Hematopoietic multipotent progenitor cell treated with erythropoietin and hydrocortisone succinate and interleukin-3 and kit ligand, for 6 days (in vitro differentiated cells): ENCODE measurements at places on chromosomes 13 and 19.

DNA sequence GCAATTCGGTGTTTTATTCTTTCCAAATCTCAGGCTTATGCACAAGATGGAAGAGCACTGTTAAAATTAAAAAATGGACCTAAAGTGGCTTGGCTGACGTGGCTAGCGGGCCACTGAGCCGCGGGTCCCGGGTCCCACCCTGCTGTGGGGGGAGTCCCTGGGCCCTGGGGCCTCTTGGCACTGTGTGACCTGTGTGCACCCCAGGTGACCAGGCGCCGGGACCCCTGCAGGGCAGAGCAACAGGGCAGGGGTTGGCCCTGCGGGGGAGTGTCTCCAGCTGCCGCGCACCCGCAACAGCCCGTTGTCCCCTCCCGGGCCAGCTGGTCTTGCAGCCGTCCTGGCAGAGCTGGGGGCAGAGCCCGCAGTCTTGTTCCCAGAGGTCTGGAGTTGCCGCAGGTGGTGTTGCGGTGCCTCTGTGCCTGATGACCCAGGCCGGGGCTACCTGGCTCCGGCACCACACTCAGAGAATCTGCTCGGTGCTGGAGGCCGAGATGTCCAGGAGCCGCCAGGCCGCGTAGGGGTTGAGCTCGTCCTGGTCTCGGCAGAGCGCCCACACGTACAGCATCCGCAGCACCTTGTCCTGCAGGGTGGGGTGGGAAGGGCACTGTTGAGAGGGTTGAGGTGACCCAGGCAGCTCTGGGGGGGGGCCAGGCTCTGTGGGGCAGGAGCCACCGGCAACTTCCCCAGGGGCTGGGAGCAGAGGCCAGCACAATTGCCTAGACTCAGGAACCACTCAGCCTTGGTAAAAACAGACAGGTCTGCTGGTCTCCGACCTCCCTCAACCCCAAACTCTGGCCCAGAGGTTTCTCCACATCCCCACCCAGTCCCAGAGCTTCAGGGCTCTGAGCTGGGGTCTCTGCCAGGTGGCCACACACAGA lies 1.0 kb upstream of the CTXN1 start:
- no peak for DNase-seq

GRCh38 chr19:16739546-16739945 lies 19.9 kb downstream of the NWD1 start:
- DNase-seq = peak; percentile 26

DNA sequence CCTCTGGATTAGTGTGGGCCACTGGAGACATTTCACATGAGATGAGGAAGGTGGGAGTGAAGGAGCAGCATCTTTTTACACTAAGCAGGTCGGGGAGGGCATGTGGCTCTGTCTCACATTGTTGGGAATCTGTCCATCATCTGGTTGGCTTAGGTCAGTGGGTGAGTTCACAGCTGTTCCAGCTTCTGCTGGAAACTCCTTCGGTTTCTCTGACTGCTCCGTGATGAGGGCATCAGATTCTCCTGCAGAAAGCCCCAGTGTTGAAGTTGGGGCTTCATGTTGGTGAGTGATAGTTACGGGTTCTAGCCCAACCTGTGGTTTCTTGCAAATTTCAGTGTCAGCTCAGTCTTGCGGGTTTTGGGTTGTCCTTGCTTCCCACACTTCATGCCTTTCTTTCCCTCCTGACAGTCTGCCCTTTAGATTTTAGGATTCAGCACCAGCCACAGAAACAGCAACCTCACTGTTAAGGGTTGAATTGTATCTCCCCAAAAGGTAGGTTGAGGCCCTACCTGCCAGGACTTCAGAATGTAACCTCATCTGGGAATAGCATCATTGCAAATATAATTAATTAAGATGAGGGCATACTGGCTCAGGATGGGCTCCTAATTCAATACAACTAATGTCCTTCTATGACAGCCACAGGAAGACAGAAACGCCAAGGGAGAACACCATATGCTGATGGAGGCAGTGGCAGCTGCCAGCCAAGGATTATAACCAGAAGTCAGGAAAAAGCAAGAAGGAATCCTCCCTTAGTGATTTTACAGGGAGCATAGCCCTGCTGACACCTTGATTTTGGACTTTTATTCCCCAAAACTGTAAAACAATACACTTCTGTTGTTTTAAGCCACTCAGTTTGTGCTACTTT lies 7.6 kb upstream of the ALOX5AP start:
- DNase-seq = no peak

DNA sequence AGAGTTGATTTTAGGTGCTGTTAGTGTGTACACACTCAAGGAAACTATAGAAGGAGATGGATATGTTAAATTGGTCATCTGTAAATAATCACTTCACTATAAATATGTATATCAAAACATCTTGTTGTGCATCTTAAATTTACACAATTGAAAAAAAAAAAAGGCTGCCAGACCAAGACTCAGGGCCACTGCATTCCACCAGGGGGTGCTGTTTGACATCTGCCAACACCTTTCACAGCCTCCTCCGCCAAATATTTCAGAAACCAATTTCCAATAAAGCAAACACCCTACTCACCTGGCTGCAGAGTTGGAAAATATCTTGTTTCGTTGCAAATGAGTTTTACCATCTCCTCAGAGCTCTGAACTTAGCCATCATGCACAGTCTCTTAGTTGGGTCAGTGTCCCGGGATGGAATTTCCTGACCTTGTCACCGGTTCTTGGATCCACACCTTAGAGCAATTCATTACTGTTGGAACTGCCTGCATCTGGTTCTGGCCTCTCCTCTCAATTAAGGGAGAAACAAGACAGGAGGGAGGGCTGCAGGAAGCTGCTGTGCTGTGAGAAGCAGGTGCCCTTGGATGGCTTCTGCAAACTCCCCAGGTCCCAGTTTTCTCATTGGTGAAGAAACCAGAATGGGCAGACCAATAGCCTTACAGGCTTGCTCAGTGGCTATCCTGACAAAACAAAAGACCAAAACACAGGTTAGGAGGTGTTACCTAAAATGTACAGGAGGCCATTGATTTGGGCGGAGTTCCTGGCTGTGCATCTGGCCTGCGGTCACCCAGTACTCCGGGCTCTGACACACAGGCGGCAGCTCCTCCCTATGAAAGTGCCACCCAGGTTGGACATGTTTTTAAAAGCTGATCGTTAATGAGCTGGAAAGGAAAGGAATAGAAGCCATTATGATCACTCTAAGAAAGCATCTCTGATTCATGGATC lies 746.6 kb downstream of the UQCRFS1 start:
- peak; percentile 78 for DNase-seq

DNA sequence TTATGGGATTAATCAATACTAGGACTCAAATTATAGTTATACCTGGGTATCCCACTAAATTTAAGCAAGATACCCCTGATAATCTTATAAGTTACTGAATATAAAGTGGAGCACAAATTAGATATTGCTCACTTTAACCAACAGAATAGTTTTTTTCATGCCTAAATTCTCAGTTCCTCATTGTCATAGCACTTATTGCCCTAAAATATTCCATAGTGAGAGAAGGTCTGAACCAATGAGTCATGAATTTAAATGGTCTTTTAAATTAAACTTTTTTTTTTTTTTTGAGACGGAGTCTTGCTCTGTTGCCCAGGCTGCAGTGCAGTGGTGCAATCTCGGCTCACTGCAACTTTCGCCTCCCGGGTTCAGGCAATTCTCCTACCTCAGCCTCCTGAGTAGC lies 42.4 kb downstream of the ZNF136 start:
- DNase-seq = no peak

DNA sequence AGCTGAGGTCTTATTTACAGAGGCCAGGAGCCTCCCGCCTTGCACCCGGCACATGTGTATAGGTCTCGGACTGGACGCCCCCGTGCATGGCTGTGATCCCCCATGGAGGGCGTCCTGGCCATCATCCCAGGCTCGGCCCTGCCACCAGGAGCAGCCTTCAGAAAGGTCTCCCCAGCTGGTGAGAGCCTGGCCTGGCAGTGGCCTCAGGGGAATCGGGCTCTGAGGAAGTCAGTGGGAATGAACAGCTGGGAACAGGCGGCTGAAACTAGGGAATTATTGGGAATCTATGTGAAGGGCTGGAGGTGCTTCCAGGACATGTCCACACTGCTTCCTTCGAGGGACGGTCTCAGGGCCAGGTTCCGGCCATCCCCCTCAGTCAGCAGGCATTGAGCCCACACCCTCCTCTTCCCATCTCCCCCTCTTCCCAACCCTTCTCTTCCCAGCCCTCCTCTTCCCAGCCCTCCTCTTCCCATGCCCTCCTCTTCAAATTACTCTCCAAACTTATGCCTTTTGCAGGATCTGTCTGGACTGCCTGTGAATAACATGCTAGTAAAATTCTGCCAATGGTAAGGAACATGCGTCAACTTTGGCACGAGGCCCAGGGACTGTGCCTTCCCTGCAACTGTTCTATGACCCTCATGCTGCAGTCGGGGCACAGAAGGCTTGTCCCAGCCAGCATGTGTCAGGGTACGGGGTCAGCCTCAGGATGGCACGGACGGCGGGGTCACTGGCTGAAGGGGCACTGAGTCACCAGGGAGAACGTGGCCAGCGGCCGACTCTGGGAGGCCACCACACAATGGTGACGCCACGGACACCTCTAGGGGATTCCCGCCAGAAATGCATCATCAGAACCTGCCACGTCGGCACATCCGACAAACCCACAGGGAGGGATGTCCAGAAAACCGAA lies 24.2 kb upstream of the C13orf46 start:
- no peak for DNase-seq
